ENCODE measurements at places on chromosomes 11 and 22.

DNA sequence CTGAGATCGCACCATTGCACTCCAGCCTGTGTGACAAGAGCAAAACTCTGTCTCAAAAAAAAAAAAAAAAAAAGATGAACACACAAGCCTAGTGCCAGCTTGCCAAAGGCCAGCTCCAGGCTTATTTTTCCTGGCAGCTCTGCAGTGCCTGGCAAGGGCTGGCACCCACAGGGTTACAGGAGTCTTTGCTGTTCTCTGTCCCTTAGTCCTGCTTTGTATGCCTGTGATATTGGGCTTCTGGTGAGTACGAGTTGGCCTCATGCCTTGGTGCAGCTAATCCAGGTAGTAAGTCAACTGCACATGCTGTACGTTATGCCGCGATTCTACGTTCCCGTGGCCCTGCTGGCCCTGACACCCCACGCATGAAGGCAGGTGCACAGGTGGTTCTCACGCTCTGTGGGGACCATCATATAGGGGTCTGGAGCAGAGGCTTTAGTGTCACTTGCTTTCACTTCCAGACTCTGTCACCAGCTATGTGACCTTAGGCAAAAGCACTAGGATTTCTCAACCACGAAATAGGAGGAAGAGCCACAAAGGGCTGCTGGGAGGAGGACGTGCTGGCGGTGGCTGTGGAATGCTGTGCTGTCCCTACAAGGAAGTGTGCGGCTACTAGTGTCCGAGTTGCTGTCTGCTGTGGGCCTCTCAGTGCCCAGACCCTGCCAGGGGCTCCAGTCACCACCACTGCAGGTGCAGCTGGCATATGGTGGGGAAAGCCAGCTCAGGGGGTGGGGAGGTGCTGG lies 21.4 kb upstream of the RASL10A start:
- no peak for DNase-seq

DNA sequence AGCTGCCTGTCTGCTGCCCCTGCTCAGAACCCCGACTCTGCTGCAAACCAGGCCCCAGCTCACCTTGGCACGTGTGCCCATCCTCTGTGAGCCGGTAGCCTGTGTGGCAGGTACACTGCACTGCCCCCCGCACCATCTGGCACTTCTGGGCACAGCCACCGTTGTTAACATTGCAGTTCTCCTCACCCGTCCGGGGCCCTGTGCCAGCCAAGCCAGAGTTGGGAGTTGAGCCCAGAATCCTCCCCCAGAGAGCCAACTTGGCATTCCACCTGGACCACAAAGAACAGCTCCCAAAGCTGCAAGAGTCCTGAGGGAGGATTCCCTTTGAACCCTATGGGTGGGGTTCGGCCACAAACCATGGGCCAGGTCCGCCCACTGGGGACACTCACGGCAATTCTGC lies 22.5 kb downstream of the LRP4 start:
- DNase-seq: no peak

DNA sequence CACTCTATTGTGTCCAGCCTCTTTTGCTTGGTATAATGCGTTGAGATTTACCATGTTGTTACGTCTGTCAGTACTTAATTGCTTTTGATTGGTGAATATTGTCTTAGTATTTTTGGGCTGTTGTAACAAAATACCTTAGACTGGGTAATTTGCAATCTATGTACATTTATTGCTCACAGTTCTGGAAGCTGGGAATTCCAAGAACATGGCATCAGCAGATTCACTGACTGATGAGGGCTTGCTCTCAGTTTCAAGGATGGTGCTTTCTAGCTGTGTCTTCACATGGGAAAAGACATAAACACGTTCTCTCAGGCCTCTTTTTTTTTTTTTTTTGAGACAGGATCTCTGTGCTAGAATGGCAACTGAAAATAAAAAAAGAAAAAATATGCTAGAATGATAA lies 46.7 kb upstream of the INCENP start:
- DNase-seq: no peak

GRCh38 chr11:73381589-73381988 lies 5.4 kb downstream of the RELT start:
- no peak for DNase-seq

DNA sequence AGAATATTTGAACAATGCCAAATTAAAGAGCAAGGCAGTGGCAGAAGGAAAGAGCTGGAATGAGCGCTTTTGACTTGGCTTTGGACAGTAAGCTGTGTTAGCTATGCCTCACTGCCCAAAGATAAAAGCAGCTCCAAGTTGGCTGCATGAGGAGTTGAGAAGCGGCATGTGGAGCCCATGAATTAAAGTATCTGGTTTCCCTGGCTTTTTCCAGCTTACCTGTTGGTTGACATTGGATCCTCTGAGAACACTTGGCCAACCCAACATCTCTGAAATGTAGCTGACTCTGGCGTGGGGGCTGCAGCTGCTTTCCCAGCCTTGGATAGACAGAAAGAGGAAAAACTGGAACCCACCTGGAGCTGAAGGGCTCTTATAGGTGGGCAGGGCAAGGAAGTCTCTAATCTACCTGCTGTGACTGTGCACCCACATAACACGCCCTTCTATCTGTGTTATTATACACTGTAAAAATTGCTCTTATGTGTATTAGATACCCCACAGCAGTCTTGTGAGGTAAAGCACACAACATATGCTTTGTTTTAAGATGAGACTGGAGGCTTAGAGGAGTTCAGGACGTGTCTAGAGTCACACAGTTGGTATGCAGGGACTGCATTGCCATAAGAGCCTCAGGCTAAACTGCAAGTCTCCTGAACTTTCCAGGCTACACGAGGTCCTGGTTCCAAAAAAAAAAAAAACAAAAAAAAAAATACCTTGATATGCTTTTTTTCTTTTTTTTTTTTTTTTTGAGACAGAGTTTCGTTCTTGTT lies 5.8 kb downstream of the UBASH3B start:
- no peak for DNase-seq

DNA sequence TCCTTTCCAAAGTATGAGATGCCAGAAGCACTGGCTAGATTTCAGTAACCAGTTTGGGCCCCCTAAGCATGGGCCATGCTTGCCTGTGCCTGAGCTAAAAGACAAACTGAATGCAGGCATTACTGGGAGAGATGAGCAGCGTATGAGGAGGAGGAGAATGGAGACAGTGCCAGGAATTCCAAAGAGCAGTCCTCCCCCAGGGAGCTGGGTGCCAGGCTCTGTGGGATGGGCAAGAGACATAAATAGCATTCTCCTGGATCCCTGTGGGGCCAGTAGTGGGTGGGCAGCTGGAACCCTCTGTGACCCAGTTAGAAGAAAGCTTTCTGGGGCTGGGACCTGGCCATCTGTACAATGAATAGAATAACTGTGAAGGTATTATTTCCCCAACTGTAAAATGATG lies 235.6 kb downstream of the KCNA4 start:
- DNase-seq: no peak
